ENCODE measurements at places on chromosomes 5 and 9. TPM values are rescaled to one million over a fixed set of nuclear protein-coding genes. Genes with fewer than 3 reads are reported as not detected.

MYORG gene
- total RNA-seq = 7.8 TPM

AIF1L gene
- total RNA-seq = 15.7 TPM

TSLP gene
- 1.2 TPM for total RNA-seq

RRAGA gene
- 84.4 TPM for total RNA-seq

Measured in esophagus muscularis mucosa (tissue), 4 donors.